HEK293T (cell line): ENCODE measurements at places on chromosomes 12 and 14.

GRCh38 chr14:81269100-81269978 is 48.6 kb upstream of the GTF2A1 start:
- peak; percentile 68 for DNase-seq

GRCh38 chr12:116884871-116885270 is 3.6 kb upstream of the HRK start:
- DNase-seq, result no peak

GRCh38 chr12:78096909-78097597 is 266.4 kb downstream of the NAV3 start:
- DNase-seq, result no peak

GRCh38 chr12:77025782-77026314 is 39.5 kb downstream of the E2F7 start:
- DNase-seq, result no peak

- DNase-seq, result no peak
Measured at GRCh38 chr12:68766646-68767045, 20.7 kb downstream of the SLC35E3 start.

- DNase-seq, result no peak
Measured at GRCh38 chr12:52144512-52145227, 47.1 kb downstream of the KRT80 start.

- DNase-seq, result no peak
Measured at GRCh38 chr14:23481362-23481970, 12.0 kb downstream of the NGDN start.

DNA sequence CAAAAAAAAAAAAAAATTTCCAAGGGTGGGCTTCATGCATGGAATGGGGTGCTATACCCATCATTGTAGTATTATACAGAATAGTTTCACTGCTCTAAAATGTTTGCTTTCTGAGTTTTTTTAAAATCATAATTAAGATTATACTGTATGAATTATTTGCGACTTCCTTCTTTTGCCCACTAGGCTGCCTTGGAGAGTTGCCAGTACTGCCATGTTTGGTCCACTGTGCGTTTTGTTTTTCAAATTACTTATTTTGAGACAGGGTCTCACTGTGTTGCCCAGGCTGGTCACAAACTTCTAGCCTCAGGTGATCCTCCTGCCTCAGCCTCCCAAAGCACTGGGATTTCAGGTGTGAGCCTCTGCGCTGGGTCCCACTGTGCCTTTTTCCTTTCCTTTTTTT is 19.9 kb downstream of the PLBD2 start:
- no peak for DNase-seq

- no peak for DNase-seq
Measured at GRCh38 chr14:99150236-99150635, 121.8 kb downstream of the BCL11B start.

DNA sequence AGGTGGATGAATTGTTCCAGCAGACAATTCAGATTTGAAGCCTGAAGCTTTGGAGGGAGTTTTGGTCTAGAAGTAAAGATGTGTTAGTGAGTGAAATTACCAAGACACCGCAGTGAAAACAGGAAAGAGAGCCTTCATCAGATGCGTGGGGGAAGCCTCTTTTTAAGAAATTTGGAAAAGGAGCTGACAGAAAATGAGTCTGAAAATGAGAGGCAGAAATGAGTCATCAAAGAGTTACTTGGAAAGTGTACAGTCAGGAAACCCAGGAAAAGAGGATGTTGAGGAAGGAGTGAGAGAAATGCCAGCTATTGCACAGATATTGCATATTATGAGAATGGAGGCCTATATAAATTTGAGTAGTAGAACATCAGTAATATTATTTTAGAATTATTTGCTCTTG is 520.7 kb downstream of the NRXN3 start:
- no peak for DNase-seq

GRCh38 chr14:104443391-104444158 is 136.0 kb upstream of the C14orf180 start:
- DNase-seq, result no peak

DNA sequence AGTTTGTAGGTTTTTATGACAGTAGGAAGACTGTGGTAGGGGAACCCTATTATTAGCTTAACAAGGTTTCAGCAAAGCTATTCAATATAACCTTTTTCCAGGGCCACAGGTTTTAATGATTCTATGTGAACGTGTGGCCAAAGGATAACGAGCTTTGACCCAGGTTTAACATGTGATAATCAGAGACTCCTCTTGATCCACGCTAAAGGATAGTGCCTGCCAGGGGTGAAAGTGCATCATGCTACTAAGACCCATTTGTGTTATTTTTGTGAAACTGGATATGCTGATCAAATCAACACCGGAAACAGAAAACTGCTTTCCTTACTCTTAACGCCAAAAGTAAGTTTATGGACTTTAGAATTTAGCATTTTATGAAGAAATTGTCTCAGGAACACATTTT is 909 bp upstream of the TAOK3 start:
- no peak for DNase-seq

GRCh38 chr12:128903236-128903635 is 50.0 kb downstream of the GLT1D1 start:
- DNase-seq, result no peak

DNA sequence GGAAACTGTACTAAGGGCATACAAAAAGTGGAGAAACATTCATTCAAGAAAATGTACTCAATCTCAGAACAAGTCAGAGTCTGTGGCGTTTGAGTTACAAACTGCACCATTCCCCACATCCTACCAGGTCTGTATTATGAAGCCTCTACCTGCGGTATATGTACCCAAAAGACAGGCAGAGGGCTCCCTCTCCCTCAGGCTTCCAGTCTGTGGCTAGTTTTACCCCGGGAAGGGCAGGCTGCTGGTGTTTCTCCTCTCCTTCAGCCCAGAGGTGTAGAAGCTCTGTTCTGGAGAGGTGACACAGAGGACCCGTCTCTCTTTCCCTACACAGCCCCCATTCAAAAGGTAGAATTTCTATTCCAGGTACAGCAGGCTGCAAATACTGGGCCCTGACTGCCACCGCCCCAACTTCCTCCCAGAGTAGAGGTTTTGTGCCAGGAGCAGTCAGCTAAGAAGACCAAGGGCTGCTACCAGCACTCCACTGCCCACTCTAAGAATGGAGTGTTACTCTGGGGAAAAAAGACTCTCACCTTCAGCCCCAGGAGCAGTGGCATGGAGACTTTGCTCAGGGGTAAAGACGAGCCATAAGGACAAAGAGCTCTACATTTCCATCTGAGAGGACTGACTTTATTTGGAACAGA is 39.4 kb downstream of the PARP11 start:
- no peak for DNase-seq

DNA sequence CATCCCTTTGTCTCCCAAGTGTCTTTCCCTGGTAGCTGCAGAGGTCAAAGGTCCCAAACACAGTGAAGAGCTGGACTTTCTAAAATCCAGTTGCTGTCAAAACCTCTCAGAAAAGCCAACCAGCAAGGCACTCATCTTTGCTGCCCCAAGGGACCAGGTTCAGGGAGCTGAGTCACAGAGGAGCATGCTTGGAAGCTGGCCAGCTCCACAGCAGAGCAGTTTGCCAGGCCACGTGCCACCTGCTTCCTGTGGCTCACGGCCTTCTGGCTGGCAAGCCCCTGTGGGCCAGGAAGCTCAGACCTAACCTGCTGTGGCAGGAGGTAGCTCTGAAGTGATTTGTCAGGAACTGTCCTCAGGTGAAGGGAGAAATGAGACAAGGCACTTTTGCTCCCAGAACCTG is 3.6 kb downstream of the ISCU start:
- DNase-seq, result no peak

DNA sequence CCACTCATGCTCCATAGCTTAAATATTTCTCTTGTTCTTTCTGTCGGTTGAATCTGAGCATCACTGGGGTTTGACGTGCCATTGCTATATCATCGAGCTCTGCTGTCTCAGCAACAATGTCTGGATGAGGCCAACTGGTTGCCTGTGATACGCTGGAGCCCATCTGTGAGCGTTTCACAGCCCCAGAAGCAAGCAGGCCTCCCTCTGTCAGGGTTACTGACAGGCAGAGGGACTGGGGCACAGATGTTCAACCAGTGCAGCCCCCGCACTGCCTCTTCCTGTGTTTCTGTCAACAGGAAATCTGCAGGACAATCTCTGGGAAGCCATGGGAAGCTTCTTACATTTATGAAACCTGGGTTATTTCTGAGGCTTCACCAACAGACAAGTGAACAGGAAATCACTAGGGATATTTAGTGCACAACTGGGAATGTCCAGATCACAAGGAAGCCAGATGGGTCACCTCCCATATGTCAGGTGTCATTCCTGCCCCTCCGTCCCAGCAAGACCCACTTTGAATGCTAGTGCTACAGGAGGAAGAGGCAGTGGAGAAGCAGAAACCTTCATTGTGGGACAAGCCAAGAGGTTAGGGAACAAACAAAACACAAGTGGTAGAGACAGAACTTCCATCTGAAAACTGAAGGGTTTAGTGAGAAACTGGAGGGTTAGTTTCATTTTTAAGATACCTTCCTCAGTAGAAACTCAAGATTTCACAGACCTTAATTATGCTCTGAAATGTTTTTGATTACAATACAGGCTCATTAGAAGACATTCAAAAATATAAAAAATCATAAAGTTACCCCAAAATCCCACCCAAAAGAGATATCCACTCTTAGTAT is 24.1 kb downstream of the DMAC2L start:
- no peak for DNase-seq

- no peak for DNase-seq
Measured at GRCh38 chr12:28563286-28563685, 373.0 kb downstream of the CCDC91 start.

- no peak for DNase-seq
Measured at GRCh38 chr12:67086116-67086515, 183.0 kb upstream of the CAND1 start.

- no peak for DNase-seq
Measured at GRCh38 chr14:48568688-48569087, 893.3 kb upstream of the MDGA2 start.

GRCh38 chr14:55448141-55448614 is 7.8 kb upstream of the TBPL2 start:
- DNase-seq, result peak; percentile 20

DNA sequence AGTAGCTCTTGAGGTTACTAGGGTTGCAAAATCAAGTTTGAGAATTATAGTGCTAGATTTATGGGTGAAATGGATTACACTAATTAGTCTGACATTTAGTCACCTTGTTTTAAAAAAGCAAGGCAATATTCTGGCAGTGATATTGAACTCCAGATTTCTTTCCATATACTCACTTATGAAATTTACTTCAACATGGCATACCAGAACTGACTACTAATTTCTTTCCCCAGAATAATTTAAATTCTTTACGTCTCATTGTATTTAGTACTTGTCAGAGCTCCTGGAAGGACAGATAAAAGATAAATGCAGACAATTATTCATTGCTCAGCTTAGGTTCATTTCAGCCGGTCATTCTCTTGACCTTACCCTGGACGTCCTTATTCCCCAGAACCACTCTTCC is 24.3 kb downstream of the EMP1 start:
- DNase-seq, result no peak

DNA sequence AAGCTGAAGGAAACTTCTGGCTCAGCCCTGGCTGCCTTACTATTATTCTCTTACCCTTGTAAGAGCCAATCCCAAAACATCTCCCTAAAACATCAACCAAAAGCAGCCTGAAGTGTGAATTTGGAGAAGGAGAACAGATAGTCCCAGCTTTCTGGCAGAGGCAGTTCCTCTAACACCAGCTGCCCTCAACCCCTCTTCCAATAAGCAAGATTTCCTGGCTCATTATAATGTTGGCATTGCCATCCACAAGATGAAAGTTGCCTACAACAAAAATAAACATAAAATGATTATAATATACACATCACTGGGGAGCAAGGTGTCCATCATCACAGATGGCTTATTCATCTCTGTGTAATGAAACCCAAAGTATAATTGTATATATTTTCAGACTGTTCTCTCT is 352.5 kb upstream of the CCDC196 start:
- no peak for DNase-seq

GRCh38 chr12:111776836-111777344 is 10.2 kb downstream of the ALDH2 start:
- DNase-seq, result no peak

DNA sequence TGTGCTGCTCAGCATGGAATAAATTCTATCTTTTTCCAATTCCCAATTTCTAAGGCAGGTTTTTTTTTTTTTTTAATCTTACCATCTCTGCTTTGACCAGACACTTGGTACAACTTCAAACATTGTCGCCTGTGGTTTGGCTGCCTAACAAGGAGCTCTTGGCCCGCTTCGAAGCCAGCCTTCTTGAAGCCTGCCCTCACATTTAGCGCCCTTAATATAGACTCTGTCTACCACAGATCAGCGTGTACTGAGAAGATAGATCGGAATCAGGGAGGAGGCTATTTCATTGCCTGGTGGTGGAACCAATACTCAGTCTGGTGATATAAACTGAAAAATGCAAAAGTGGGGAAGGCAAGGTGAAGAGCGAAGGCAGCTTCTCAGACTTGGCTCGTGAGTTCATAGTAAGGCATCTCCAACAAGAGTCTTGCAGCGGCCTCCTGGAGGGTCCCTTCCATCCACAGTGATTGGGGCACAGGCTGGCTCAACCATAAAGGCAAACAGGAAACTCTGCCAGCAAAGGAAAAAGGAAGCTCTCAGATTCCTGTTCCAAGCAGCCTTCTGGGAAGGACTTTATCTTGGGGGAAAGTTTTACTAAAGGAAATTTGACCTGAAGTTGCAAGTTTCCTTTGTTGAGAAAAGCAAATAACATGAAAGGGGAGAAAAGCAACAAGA is 103.2 kb upstream of the BCL2L14 start:
- DNase-seq, result no peak

- peak; percentile 54 for DNase-seq
Measured at GRCh38 chr12:10235761-10236631, 23.3 kb downstream of the GABARAPL1 start.

DNA sequence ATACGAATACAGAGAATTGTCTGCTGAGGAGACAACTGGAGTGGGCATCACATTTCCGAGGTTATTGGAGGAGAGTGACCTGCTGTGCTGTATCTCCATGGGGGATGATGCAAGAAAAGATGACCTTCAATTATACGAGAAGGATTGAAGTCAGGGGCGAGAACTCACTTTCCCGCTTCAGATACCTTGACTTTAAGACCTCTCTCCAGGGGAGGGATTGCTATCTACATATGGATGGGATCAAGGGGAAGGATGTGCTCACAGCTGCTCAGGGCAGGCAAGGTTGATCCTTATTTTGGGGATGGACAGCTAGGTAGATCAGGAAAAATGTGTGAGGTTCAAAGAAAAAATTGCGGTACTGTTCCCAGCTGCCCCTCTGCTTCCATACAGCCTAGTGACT is 24.4 kb downstream of the NEUROD4 start:
- no peak for DNase-seq

- no peak for DNase-seq
Measured at GRCh38 chr12:67811437-67812361, 163.2 kb downstream of the DYRK2 start.

DNA sequence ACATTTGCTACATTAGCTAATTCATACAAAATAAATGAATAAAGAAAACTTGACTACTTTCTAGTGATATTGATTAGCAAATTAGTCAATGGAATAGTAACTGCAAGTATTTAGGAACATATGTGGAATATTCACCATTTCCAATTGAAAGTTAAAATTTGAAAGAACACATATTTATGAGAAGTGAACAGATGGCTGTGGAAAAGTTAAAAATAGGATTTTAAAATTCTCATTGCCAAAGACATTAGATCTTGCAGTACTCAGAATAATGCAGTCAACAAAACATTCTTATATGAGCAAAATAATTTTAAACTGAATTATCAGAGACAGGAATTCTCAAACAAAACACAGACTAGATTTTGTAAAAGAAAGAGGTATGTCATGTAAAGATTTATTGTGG is 613.9 kb upstream of the NOVA1 start:
- DNase-seq, result no peak
